Osteocyte (in vitro differentiated cells): ENCODE measurements at places on chromosomes 2 and 18. TPM values are rescaled to one million over a fixed set of nuclear protein-coding genes. Genes with fewer than 3 reads are reported as not detected.

MFSD2B gene
- total RNA-seq, result not detected in 2 replicates

ZNF512 gene
- 43.6 and 52.5 TPM in 2 replicates for total RNA-seq

GRCh38 chr2:218583983-218584850, 15.6 kb downstream of the CNOT9 start:
- no peaks in the 10 kb centered on the region for H3K27me3 ChIP-seq
- no peak overlapping the region for H3K27ac ChIP-seq
- no peaks in the 10 kb centered on the region for H3K4me1 ChIP-seq
- peaks cover 40% of the 10 kb centered on the region for H3K36me3 ChIP-seq
- DNase-seq, result no peak

SLC23A3 gene
- 2.8 and 5.2 TPM in 2 replicates for total RNA-seq

DNA sequence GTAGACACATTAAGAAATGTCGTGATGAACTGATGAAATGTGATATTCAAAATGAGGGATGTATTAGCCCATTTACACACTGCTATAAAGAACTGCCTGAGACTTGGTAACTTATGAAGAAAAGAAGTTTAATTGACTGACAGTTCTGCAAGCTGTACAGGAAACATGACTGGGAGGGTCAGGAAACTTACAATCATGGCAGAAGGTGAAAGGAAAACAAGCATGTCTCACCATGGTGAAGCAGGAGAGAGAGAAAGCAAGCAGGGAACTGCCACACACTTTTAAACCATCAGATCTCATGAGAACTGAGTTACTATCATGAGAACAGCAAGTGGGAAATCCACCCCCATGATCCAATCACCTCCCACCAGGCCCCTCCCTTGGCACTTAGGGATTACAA, 1010.8 kb upstream of the CELF4 start:
- DNase-seq, result no peak
- H3K4me3 ChIP-seq, result no peak overlapping the region
- H3K27ac ChIP-seq, result no peak overlapping the region
- H3K4me1 ChIP-seq, result no peaks in the 10 kb centered on the region
- no peaks in the 10 kb centered on the region for H3K36me3 ChIP-seq

DNA sequence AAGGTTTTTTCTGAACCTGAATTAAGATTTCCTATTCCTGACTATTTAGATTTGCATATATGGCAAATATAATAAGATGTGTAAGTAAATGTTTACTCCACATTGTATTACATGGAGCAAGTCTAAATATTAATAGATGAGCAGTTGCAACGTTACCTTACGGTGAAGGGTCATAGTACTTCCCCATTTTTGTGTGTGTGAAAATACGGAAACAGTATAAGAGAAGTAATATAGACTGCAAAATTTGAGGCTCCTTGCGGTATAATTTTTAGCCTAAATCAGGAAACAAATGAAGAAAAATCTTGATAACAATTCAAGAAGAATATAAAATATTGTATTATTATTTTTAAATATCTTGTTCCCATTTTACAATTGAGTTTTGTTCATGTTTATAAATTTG, 434.2 kb downstream of the GRB14 start:
- peaks cover 5% of the 10 kb centered on the region for H3K27me3 ChIP-seq
- no peak overlapping the region for H3K4me3 ChIP-seq
- H3K36me3 ChIP-seq, result peaks cover 2% of the 10 kb centered on the region
- H3K4me1 ChIP-seq, result peaks cover 3% of the 10 kb centered on the region
- no peak for DNase-seq

RAD51AP2 gene
- total RNA-seq, result not detected in 2 replicates

GRCh38 chr2:47277987-47278386, 122.9 kb upstream of the STPG4 start:
- H3K4me1 ChIP-seq, result peaks cover 13% of the 10 kb centered on the region
- H3K27me3 ChIP-seq, result no peaks in the 10 kb centered on the region
- H3K27ac ChIP-seq, result no peak overlapping the region
- no peaks in the 10 kb centered on the region for H3K36me3 ChIP-seq

DNA sequence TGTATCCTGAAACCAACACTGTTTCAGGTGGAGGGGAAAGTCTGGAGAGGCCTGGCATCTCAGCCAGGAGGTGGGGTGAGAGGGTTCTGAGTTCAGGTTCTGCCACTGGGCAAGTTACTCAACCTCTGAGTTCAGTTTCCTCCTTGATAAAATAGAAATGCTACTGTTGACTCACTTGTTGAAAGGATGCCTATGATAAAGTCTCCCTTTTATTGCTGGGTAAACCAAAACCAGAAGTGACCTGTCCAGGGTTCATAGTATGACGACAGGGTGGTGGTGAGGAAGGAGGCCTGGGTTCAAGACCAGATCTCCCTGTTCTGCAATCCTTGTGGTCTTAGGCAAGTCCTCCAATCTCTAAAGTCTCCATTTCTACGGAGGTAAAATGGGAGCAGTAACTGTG, 232.7 kb downstream of the PRKCE start:
- no peak for DNase-seq
- H3K27ac ChIP-seq, result no peak overlapping the region
- H3K4me1 ChIP-seq, result peaks cover 16% of the 10 kb centered on the region
- H3K4me3 ChIP-seq, result no peak overlapping the region
- H3K36me3 ChIP-seq, result peaks cover 2% of the 10 kb centered on the region
